ENCODE measurements at places on chromosomes 5 and 9.
A peak's percentile ranks its signal among the peaks of the same experiment; 100 is the strongest.

- DNase-seq, result no peak
Observed at GRCh38 chr9:6149315-6149714, 66.3 kb upstream of the IL33 start.

- no peak for DNase-seq
Observed at GRCh38 chr9:124511891-124512805, 4.9 kb upstream of the NR5A1 start.

DNA sequence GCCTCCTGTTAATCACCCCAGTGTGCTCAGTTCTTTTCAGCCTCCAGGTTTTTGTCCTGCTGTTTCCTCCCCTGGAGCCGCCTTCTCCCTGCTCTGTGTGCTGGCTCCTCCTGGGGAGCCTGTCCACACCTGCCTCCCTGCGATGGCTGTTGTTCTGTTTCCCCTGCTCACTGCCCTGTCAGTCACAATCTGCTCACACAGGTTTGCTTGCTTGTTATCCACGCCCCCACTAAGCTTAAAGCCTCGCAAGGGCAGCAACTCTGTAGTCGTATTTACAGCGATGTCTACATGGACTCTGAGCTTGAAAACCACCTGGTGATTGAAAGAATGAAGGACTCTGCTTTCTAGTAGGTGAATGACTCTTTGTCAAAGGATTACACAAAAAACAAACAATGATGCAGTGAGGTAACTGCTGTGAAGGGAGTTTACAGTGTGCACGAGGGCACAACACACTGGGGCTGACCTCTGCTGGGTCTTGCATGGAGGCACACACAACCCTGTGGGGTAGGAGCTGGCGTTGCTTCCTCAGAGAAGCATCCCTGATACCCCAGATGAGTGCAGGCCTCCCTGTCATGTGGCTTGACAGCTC, 39.6 kb upstream of the TEX48 start:
- DNase-seq, result no peak

DNA sequence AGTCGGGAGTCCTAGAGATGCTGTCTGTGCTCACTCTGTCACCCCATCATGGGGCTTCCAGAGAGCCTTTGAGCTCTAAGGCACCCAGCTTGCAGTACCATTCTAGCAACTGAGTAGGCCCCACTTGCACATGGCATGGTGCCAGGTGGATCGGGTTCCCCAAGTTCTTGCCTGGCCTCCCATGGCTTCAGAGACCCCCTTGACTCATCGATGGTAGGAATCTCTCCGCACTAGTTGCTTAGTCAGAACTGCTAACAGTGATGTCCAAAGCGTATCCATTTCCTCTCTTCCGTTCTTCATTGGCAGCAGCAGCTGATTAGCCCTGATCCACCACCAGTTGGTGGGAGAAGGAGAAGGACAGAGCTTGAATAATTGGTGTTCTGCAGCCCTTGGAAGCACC, 70.3 kb upstream of the RARS1 start:
- DNase-seq, result no peak

DNA sequence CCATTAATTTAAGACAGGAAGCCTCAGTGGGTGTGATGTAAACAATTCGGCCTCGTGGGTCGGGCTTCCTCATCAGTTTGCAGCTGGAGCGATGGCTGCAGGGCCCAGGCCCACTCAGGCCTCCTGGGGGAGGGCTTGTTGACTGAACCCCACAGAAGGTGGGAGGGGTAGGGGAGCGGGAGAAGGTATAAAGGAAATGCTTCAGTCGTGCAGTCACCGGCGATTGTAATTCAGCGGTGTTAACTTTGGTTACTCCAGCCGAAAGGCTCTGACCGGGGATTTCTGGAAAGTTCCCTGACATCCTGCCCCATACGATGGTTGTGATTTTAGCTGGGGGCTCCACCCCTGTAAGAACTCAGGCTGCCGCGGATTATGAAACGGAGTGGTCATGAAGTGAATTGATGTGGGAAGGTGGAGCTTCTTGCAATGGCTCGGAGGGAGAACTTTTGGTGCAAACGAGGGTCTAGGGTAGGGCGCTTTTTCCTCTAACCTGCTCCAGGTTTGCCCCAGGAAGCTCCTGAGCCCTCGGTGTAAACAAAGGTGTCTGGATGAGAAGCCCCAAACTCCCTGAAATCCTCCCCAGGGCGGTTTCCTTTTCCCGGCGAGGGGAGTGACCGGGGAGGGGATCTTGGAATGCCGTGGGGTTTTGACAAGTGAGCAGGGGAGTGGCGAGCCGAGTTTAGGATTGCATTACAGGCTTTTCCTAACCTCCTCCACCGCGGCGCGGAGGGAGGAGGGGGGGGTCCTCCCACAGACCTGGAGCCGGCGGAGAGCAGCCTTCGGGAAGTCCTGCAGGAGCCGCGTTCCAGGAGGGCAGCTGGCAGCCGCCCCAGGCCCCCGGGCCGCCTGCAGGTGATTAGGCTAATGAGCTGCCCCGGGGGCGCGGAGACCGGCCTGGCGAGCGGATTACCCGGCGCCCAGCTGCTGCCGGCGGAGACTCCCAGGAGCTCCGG, 215.5 kb downstream of the PDZD2 start:
- DNase-seq, result no peak

- DNase-seq, result peak; percentile 70
Observed at GRCh38 chr5:83711982-83712601, 8.6 kb downstream of the HAPLN1 start.

DNA sequence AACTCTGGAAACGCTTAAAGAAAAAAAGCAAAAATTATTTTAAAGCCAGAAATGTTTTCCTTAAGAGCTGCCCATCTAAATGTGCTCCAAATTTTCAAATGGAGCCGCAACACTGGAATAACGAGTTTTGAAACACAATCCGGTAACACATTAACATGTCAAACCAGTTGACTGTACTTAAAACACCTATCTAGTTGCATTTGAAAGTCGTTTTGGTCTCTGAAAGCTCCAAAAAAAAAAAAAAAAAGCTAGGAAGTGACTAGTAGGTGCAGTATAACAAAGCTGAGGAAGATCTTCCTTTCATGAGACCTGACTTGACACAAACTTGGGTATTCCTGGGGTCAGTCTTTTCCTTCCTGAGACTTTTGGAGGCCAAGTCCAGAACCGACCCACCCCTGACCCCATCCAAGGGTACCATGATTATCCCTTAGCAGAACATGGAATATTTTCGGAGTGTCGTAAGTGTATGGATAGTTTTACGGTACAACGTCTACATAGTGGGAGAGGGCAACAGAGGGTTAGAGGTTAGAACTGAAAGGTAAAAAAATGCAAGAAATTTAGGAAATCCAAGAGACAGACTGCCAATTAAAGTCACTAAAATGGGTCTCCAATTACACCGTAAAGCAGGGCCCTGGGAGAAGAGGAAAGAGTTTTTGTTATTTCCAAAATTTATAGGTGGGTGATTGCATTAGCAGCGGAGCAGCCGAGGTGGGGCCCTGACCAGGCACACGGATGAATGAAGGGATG, 812 bp downstream of the CETN3 start:
- no peak for DNase-seq

- DNase-seq, result no peak
Observed at GRCh38 chr9:91089405-91090129, 272.2 kb downstream of the AUH start.

- peak; percentile 47 for DNase-seq
Observed at GRCh38 chr5:179827680-179828079, 7.0 kb downstream of the SQSTM1 start.

- no peak for DNase-seq
Observed at GRCh38 chr5:175800656-175801081, 70.7 kb upstream of the CPLX2 start.

DNA sequence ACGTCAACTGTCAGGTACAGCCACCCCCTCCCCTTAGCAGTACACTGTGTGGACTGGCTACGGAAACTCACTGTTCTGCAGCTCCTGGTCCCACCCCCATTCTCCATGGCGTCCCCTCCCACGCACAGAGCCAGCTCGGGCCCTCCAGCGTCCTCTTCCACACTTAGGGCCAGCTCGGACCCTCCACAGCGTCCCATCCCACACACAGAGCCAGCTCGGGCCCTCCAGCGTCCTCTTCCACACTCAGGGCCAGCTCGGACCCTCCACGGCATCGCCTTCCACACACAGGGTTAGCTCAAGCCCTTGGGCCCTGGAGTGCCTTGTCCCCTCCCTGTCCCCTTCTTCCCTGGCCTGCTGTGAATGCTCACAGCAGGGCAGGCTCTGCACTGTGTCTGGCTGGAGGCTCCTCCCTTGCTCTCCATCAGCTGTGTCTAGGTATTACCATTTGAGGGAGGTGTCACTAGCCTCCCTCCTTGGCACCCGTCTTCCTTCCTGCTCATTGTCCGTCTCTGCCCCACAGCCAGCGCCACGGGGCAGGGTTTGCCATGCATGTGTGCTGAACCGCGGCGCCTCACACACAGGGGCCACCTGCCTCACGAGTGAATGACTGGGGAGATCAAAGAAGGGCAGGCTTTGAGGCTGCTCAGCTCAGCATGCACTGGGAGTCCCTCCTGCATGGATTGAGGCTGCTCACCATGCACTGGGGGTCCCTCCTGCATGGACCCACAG, 78.5 kb upstream of the CACNA1B start:
- no peak for DNase-seq

DNA sequence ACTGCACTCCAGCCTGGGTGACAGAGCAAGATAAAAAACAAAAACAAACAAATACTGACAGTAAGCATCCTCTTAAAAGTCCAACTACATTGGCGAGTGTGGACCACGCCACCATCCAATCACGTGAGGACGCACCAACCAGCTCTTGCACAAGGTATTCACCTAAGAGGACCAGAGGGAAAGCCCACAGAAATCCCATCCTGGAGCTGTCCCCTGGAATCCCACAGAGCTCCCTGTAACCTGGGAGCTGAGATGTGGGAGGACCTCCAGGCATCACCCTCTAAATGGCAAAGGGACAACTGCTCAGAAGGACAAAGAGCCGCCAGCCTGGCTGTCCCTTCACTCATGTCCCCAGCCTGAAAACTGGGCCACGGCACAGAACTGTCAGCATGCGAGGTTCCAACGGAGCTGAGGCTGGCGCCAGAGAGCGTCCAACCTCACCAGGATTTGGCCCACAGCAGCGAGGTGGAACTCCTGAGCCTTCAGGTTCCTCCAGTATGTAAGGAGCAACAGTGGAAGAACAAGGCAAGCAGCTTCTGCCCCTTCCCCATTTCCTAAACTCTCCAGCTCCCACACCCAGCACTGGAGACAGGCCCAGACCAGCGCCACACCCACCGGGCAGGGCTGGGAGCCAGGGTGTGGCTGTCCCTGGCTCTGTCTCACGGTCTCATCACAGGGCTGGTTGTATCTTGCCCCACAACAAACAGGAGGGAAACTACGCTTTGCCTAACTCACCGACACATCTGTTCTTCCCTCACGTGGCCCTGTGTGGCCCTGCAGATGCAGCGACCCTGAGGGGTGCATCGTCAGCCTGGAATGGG, 15.2 kb downstream of the IPPK start:
- DNase-seq, result no peak

- no peak for DNase-seq
Observed at GRCh38 chr9:127828262-127829031, 25.8 kb downstream of the FPGS start.

DNA sequence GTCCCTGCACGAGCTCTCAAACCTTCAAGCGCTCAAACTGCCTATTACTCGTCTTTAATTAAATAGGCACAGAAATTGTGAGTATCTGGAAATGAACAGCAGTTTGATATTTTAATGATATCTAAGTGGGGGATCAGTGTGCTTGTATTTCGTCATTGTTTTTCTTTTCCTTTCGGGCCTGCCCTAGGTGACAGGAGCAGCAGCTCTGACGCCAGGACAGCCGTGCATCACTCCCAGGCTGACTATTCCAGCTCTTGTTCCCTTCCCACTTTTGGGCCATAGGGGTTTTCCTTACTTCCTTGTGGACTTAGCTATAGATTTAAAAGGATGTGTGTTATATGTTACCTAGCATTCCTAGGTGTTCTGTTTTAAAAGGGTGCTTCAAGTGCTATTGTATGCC, 9.5 kb downstream of the BNIP1 start:
- no peak for DNase-seq

DNA sequence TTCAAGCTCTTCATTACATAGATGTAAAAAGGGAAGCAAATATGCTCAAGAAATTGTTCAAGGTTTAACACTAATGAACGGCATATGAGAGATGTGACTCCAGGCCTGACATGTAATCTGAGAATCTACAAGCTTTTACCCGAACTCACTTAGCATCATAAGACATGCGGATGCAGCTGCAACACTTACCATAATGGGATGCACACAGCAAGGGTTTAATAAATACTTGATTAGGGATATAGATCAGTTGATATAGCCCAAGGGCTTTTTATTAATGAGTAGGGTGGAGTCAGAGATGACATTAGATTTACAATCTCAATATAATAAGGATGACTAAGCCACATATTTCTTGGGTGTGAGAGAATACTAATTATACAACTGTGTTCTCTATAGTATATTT, 2215.5 kb downstream of the MAT2B start:
- no peak for DNase-seq

GRCh38 chr9:99158629-99159028, 53.7 kb downstream of the TGFBR1 start:
- DNase-seq, result no peak

- no peak for DNase-seq
Observed at GRCh38 chr5:8410618-8411017, 541.7 kb downstream of the MTRR start.

DNA sequence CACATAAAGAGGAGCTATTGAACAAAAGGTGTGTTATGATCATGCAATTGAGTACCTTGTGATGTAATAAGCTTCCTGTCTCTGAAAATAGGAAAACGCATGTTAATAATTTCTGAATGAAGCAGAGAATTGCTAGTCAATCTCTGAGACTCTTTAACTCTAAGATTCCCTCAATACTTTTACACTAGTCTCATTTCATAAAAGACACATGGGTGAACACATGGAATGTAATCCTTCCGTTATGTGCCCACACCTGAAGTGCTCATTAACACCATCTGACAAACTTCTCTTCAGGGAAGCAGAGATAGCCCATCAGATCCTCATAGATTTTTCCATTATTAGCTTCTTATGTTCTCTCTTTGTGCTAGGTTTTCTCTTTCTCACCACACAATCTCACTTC, 182.4 kb downstream of the TLR4 start:
- no peak for DNase-seq

GRCh38 chr5:1321576-1321975, 23.3 kb downstream of the CLPTM1L start:
- no peak for DNase-seq

GRCh38 chr9:16085167-16085726, 532.4 kb downstream of the CCDC171 start:
- DNase-seq, result no peak

- no peak for DNase-seq
Observed at GRCh38 chr5:98308231-98308630, 465.2 kb upstream of the RGMB start.

GRCh38 chr9:74519419-74519818, 22.3 kb downstream of the RORB start:
- no peak for DNase-seq

GRCh38 chr5:37940931-37941623, 101.2 kb upstream of the GDNF start:
- DNase-seq, result no peak

GRCh38 chr5:13766236-13766635, 178.3 kb downstream of the DNAH5 start:
- no peak for DNase-seq

DNA sequence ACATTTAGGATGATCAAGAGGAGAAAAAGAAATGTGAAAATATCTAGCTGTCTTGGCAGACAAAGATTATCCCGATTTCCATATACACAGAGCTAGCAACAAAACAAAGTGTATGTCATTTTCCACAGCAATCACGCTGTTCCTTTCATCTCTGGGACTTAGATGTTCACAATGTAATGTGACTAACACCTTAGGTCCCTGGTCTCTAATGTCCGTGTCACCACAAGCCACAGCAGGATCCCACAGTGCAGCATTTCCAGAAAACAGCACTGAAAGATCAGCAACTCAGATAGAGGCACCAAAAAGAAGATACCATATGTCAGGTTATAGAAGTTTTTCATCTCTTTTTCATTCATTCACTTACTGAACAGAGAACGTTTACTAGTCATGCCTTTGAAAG, 118.0 kb upstream of the TNPO1 start:
- no peak for DNase-seq
